GOT3 (cell line): ENCODE measurements at places on chromosomes 2 and 18.

GRCh38 chr18:53489266-53489665, 735.2 kb downstream of the MBD2 start:
- no peak for DNase-seq

- no peak for DNase-seq
Measured at GRCh38 chr2:233380132-233380895, 26.0 kb downstream of the DGKD start.

GRCh38 chr2:207956771-207957170, 68.6 kb downstream of the PLEKHM3 start:
- DNase-seq = no peak

DNA sequence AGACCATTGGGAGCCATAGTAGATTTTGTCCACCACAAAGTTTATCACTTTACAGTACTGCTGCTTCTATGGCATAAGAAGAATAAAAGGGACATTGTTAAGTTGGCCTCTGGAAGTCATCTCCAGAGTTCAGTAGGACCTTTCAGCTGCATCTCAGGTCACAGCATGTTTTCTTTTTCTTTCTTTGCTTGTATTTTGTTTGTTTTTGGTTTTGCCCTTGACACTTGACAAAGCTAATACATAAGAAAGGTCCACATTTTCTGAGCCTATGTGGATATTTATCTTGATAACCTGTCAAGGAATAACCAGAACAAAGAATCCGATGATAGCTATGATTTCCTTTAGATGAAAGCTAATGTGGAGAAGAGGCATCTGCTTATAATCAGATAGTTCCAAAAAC, 101.6 kb upstream of the XIRP2 start:
- DNase-seq = no peak

GRCh38 chr18:63155169-63155852, 164.3 kb downstream of the BCL2 start:
- DNase-seq = no peak

- no peak for DNase-seq
Measured at GRCh38 chr18:35688757-35689156, 107.2 kb downstream of the GALNT1 start.
